ENCODE measurements at places on chromosomes 2 and 18.

- no peak for DNase-seq
Measured at GRCh38 chr2:122273785-122274419, 518.5 kb downstream of the TSN start.

GRCh38 chr2:239261356-239261755, 139.5 kb downstream of the HDAC4 start:
- DNase-seq, result no peak

- DNase-seq, result no peak
Measured at GRCh38 chr2:288758-289361, 969 bp upstream of the ALKAL2 start.

- DNase-seq, result no peak
Measured at GRCh38 chr2:222707102-222707688, 35.7 kb downstream of the MOGAT1 start.

DNA sequence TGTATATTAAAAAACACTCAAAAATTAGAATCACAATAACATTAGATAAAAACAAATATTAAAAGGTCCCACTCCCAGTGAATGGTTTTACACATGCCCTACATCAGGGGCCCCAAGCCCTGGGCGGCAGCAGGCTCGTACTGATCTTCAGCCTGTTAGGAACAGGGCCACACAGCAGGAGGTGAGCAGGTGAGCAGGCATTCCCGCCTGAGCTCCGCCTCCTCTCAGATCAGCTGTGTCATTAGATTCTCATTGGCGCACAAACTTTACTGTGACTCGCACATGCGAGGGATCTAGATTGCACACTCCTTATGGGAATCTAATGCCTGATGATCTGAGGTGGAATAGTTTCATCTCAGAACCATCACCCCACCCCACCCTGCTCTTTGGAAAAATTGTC, 74.2 kb downstream of the MBD2 start:
- DNase-seq, result no peak

DNA sequence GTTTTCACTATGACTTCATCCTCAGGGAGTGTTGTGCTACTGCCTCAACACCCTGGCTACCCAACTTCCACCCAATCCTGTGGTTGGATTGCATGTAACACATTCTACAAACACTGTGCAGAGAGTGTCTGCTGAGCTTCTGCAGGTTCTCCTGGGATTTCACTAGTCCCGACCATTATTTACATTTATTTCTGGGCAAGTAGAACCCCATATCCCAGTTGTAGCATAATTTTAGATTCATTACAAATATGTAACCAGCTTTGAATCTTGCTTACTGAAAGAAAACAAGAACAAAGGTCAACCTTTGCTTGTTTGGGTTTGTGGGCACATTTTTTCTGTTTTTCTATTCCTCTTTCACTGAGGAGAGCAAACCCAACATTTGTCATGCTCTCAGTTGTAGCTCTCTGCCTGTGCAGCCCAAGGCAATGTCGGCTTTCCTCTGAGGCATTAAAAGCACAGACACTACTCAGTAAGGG, 2036.1 kb upstream of the LRRTM1 start:
- no peak for DNase-seq

DNA sequence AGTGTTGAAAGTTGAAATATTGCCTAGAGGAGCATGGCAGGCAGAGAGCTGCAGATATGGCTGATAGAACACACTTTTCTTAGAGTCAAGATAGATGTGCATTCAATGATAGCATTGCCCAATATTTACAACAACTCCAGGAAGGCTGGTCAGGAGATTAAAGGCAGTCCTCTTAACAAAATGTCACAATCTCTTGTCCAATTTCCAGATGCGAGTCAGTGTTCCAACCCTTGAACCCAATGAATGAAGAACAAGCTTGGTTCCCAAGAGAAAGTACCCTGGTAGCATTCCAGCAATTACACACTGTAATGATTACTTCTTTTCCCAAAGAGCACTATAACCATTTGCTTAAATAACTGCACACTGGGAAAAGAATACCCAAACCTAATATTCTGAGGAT, 839.4 kb upstream of the VRK2 start:
- DNase-seq, result no peak

DNA sequence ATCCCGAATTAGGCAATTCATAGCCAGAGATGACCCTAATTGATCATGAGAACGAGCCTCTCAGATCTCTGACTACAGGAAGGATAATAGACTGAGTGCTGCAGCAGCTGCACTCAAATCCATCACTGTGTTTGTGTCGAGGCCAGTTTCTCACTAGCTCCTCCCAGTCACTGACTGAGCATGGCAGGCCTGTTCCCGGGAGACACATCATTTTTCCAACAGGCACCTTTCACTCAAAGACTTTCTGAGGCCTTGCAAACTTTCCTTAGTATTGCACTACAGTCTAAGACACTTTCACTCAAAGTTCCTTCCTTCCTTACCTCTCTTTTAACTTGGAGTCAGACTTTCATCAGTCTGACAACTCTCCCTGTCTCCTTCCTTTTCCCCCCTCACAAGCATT, 13.7 kb downstream of the SOS1 start:
- DNase-seq, result no peak

DNA sequence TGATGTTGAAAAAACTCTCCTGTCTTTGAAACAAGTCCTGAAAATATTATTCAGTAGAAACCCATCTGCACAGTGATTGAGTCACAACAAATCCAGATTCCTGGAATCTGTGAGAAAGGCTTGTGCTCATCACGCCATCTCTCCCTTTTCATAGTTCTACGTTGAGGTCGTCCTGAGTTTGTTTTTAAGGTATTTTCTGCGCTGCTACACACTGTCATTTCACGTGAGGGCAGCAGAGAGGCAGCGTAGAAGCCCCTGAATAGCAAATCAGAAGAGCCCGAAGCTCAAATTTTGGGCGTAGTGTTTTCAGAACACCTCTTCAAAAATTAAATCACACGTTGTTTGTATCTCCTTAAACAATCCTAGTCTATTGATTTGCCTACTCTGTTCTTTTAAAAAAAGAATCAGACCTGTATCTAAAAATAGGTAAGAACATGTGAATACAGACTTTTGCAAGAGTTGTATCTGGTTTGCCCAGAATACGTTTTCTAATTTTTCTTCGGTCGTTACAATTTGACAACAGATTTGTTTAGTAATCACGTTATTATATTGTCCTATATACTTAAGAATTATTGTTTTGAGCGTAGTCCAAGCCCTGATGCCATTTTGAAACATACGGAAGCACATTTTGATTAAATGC, 61.6 kb upstream of the SLC38A11 start:
- DNase-seq, result peak; percentile 81

DNA sequence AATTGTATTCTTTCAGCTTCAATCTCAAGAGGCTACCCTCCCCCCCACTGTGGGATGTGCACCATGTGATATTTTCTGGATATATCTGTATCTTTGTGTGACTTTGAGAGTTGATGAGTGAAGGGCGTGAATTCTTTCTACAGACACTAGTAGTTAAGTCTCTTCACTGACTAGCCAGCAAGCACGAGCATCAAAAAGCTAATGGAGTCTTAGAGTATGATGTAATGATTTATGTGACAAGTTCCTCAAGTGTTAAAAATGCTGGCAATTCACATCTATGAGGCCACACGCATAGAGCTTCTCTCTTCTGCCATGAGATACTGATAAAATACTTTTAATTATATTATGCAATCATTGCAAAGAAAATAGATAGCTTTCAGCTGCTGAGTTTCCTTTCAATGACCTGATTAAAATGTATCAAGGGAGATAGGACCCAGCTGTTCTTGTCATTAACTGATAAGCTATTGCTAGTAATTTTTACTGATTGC, 304.8 kb downstream of the TRIB2 start:
- DNase-seq, result no peak

DNA sequence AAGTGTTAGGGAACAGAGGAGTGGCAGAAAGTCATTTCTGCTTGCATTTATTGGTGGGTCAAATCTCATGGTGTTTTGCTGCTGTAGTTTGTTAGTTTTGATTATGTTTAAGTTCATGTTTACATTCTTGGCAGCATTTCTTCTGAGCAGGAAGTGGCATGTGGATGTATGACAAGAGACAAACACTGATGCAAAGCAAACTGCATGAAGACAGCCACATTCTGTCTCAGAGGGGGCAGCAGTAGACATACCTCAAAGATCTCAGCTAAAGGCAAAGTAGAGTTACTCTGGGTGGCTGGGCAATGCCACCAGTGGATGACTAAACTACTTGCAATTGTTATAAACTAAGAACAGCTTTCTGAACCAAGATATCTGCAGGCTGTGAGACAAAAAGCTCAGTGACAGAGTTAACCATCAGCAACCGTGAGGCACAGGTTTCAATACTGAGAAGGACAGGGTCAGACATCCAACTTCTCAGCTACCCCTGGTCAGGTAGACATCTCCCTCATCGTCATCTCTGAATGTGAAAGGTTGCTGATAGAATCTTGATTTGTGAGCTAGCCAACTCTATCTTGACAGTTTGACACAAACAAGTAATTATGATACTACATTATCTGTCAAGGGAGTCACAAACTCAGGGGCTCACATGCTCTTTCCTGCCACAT, 16.4 kb downstream of the GALNT3 start:
- DNase-seq, result no peak

DNA sequence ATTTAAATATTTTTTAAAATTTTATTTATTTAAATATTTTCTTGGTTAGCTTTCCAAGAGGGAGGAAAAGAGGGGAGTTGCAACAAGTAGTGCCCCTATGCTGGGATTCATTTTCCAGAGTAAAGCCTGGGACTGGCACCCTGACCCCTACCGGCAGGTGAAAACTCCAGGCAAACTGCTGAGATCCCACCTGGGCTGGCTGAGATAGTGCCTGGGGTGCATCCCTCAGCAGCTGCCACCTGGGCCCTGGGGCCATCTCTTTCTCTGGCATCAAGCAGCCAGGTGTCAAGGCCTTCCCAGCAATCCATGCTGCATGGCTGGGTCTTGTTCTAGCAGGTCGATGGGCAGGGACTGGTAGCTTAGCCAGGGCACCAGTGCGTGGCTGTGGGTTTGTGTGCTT, 6.6 kb downstream of the SIX2 start:
- no peak for DNase-seq

- DNase-seq, result no peak
Measured at GRCh38 chr2:54486766-54487165, 30.6 kb downstream of the SPTBN1 start.

DNA sequence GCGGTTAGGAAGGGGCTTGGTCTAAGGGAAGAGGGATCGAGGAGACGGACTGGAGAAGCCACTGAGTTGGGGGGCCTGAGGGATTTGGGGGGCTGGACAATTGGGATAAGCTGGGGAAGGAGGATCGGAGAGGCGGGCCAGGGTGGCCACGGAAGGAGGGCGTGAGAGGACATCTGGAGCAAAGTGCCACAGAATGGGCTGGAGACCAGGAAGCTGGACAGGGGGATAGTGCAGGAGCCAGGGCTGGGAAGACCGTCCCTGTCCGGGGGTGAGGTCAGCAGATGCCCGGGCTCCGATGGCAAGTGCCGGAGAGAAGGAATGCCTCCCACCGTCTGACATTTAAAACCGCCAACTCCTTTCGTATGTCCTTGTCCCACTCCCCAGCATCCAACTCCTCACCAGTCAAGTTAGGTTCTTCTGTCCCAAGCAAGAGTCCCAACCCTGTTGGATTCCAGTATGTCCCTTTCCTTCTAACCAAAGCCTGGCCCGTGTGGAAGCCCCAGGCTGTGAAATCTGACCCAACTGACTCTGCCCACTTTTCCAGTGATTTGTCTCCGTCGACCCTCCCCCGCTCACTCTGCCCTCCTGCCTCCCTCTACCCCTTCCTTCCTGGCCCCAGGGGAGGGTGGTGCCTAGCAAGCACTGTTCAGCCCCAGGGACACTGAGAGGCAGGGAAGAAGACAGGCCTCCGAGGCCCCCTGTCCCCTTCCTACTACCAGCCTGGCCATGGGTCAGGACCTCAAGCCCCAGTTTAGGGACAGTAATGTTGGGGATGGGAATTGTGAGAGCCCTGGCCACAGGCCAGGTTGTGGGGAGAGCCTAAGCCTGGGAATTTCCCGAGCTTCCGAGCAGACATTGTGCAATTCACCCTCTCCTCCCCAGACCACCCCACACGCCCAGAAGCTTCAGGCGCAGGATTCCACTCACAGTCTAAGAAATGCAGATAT, 31.5 kb upstream of the TMBIM1 start:
- DNase-seq, result peak; percentile 16

DNA sequence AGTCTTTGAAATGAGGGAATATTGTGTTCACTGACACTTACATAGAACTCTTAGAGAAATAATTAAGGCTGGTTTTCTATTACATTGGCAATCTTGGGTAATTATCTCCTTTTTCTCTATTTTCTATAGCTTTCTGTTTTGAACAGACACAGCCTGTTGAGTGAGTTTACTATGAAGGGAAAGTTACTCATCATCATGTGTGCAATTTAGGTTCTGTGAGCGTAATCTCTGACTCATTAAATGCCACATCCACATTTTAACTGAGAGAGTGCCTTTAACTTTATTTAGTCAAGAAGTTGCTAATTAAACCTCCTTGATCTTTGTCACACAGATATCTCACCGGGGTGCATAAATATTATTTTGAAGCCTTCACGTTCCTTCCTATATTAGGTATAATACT, 174.0 kb upstream of the SLC8A1 start:
- no peak for DNase-seq

DNA sequence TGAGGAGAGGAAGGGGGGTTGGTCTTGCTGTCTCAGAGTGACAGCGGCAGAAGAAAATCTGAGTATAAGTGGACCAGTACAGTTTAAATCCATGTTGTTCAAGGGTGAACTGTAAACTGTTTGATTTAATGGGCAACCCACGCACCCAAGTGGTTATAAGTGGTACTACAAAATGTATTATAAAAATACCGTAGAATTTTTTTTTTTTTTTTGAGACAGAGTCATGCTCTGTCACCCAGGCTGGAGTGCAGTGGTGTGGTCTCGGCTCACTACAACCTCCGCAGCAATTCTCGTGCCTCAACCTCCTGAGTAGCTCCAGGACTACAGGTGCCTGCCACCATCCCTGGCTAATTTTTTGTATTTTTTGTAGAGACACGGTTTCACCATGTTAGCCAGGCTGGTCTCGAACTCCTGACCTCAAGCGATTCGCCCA, 2.1 kb upstream of the CHCHD5 start:
- DNase-seq, result peak; percentile 85

GRCh38 chr18:79567481-79568147, 112.0 kb upstream of the CTDP1 start:
- no peak for DNase-seq

GRCh38 chr2:68429311-68429826, 37.7 kb downstream of the FBXO48 start:
- no peak for DNase-seq

GRCh38 chr2:196249860-196250259, 78.5 kb upstream of the STK17B start:
- DNase-seq, result peak; percentile 69

GRCh38 chr2:171237751-171238505, 77.2 kb upstream of the TLK1 start:
- no peak for DNase-seq

DNA sequence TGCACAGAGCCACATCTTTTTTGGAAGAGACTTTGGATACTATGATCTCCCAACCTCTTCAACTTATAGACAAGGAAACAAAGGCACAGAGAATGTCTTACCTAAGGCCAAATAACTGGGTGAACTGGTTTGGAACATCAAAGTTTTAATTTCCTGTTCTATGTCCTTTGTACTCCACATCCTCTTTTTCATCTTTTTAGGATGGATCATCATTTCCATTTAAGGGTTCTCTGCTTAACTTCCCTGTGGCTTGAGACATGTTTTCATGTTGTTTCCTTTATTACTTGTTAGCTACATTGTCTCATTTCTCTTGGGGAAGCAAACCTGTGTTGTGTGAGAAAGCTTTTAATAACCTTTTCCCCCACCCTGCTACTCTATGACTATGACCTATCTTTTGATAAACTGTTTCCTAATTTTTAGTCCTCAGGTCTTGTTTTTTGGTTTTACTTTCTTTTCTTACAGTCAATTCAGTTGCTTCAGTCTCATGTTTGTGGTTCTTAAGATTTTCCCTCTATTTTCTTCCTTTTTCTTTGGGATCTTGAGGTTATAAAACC, 22.5 kb upstream of the RMND5A start:
- DNase-seq, result no peak
